ENCODE measurements at places on chromosomes 3 and 15.

- DNase-seq, result no peak
Observed at GRCh38 chr3:170429050-170429449, 10.4 kb downstream of the CLDN11 start.

DNA sequence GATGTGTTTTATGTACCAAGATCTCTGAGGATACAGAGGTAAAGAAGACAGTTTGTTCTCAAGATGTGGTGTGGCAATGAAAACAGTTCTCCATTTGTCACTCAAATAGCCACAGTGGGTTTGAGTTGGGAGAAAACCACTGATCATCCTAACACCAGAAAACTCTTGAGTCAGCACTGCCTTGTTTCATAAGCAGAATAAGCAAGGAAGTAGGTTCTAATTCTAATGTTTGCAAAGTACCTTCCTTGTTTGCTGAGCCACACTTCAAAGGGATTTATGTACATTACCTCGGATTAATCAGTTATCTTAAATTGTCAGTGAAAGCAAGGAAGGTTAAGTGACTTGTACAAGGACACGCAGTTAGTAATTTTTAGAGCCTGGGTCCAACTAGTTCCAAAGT, 107.8 kb upstream of the BOC start:
- no peak for DNase-seq

DNA sequence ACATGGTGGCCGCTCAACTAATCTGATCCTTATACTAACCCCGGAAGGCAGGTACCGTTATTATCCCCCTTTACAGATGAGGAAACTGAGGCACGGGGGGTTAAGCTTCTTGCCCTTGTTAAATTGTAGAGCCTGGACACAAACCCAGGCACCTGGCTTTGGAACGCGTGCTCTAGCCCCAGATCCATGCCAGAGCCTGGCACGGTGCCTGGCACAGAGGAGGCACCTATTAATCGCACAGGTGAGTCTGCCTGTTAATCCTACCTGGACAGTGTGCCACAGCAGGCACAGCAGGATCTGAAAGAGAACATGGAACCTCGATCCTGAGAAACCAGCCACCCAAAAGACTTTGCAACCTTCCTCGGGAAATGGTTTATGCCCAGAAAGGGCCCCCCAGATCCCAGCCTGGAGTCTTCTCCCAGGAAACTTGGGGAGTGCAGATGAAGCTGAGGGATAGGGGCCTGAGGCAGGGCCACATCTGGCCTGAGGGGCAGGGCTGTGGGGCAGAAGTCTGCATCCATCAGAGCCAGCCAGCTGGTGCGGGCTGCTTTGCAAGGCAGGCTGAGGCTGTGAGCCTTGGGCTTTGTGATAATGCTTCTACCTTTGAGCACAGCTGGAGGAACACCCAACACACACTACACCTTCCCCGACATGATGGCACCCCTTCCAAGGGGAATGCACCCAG, 55.3 kb upstream of the SLC6A1 start:
- DNase-seq, result no peak

DNA sequence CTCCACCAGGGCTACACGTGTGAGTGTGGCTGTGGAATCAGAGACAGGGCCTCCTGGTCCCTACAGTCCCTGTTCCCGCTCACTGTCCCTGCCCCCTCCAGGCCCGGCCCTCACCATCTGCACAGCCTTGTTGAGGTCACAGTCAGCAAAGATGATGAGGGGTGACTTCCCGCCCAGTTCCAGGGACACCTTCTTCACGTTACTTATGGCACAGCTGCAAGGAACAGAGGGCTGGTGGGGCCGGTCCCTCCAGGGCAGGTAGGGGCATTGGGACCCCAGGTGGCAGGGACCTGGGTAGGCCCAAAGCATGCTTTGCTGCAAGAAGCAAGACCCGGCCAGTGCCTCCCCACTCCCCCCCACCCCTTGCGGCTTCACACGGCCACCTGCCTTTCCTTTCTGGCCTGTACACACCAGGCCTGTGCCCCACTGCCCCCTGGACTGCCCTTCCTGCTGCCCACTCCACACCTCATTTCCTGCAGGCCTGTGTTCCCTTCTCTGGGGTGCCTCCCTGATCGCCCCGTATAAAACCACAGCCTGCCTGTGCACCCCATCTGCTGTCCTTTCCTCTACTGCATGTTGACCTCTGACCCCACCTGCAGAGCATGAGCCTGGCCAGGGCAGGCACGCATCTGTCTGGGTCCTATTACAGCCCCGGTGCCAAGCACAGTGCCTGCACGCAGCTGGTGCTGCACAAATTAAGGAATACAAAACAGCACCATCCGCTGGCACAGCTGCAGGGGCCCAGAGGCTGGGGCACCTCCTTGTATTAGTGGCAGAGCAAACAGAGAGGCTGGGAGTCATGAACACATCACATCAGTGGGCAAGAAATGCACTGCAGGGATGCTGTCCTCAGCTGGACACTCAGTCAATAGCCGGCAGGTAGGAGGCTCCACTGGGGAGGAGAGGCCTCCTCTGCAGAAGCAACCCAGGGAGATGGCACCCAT, 30.8 kb upstream of the SLC41A3 start:
- no peak for DNase-seq

DNA sequence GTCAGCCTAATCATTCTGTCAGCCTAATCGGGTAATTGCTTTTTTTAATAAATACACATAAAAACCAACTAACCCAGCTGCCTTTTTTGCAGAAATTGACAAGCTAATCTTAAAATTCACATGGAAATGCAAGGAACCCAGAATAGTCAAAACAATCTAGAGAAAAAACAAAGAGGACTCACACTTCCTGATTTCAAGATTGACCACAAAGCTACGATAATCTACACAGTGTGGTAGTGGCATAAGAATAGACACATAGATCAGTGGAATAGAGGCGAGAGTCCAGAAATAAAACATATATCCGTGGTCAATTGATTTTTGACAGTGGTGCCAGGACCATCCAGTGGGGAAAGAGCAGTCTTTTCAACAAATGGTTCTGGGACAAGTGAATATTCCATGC, 2.4 kb upstream of the C3orf20 start:
- DNase-seq, result no peak

- no peak for DNase-seq
Observed at GRCh38 chr3:15905041-15905440, 107.3 kb upstream of the ANKRD28 start.

GRCh38 chr3:72997421-72997961, 880 bp downstream of the PPP4R2 start:
- no peak for DNase-seq

DNA sequence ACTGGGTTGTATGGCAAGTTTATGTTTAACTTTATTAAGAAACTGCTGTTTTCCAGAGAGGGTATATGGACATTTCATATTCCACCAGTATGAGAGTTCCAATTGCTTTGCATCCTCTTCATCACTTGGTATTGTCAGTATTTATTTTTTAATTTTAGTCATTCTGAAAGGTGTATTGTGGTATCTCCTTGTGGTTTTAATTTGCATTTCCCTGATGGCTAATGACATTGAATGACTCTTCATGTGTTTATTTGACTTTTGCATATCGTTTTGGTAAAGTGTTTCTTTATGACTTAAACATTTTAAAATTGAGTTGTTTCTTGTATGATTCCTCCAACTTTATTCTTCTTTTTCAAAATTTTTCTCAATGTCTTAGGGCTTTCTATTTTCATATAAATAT, 44.4 kb downstream of the IL1RAP start:
- no peak for DNase-seq

GRCh38 chr3:124923833-124924232, 10.7 kb downstream of the MUC13 start:
- no peak for DNase-seq

DNA sequence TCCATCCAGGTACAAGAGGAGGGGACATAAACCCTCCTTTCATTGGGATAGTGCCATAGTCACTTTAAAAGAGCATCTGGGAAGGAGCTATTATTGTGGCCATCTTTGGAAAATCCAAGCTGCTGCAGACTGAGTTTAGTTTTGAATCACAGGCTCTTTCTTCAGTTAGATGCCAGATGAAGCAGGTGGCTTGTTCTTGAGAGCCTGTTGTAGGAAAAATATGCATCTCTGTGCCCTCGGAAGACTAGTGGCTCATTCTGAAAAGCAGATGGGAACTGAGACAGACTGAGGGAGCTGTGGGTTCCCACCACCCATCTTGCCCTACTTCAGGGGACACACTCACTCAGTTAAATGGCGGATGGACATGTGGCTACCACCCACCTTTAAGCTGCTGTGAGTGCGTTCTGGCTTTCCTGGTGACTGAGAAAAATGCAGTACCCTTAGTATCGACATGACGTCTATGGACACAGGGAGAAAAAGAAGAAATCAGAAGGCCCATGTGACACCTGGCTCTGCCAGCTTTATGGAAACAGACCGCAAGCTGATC, 50.2 kb downstream of the RARB start:
- DNase-seq, result no peak

DNA sequence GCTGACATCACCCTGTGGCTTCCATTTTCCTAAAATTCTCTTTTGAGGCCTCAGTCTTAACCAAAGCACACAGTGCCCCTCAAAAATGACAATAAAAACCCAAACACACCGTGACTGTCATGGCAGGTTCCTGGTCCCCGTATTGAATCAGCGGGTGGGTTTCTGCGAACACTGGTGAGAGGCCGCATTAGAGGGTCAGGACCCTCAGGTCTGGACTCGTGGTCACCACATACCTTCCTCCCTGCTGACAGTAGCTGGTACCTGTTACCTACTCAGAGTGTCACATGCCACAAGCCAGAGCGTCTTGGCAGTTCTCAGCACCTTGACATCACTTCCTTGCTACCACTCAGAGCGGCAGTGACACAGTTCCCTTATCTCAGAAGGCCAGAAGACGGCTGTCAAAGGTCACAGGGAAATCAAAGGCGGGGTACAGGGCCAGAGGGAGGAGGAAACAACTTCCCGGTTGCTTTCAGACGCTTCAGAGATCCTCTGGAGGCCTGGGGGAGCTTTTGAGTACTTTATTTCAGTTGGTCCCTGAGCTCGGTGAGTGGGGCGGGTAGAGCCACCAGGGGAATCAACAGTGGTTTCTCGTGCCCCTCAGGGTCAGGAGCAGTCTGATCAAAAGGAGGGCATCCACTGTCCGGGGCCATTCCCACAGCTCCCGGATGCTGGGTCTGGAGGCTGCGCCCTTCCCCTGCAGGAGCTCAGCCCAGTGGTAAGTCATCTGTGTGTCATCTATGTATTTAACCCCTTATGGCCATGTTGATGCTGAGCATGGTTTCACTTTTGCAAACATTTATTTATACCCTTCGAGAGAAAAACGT, at the start of the genes CCR5AS and CCRL2:
Gene CCR5AS, minus strand, starts transcription at position 279 of the 824 bp plus-strand sequence.
Gene CCRL2, plus strand, starts transcription at position 472 of the 824 bp plus-strand sequence. CDS start 821 bp downstream, outside the sequence.
- DNase-seq, result peak; percentile 22

DNA sequence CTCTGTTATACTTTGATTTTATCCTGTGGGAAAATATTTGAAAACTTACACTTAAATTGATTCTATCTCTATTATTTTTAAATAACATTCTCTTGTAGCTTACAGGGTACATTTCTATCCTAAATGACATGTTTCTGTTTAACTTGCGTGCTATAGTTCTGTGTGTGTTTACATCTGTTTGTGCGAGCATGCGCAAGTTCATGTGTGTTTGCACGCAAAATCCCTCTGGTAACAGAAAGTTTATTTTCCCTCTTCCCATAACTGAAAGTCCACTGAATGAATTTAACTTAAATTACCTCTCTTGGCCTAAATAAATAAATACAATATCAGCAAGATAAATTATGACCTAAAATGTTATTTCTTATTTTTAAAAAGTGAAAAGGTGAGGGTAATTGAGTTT, 117.3 kb upstream of the NEO1 start:
- DNase-seq, result no peak

GRCh38 chr15:89004726-89005030, 83.6 kb upstream of the ABHD2 start:
- DNase-seq, result no peak

DNA sequence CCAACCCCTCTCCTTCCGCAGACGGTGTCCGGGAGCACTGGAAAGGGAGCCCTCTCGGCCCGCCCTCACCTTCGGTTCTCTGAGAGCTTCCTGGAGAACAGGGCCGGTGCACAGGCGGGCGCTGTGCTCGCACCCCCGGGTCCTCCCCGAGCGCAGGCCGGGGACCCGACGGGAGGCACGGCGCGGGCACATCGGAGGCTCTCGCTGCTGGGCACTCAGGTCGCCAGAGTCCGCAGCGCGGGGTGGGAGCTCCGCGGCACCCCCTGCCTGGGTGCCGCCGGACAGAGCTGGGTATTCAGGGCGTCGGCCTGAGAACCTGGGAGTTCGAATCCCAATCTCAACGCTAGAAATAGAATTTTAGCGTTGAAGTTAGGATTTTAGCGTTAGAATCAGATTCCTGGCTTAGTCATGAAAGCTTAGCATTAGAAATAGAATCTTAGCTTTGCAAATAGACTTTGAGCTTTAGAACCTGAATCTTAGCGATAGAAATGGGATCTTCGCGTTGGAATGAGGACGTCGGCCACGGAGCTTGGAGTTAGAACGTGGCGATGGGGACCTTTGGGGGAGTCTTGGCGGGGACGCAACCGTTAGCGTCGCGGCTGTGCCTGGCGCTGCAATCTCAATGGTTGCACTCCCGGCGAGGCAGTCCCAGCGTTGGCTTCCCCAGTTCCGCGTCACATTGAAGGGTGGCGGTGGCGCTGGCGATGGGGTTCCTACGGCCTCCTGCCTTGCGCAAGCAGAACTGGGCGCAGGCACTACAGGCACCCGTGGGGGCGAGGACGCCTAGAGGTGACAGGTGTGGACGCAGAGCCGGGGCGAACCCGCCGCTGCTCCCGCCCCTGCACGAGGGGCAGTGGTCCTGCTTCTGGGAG, 549 bp downstream of the TRH start:
- DNase-seq, result no peak

GRCh38 chr3:30832961-30833575, 61.4 kb downstream of the GADL1 start:
- DNase-seq, result no peak

DNA sequence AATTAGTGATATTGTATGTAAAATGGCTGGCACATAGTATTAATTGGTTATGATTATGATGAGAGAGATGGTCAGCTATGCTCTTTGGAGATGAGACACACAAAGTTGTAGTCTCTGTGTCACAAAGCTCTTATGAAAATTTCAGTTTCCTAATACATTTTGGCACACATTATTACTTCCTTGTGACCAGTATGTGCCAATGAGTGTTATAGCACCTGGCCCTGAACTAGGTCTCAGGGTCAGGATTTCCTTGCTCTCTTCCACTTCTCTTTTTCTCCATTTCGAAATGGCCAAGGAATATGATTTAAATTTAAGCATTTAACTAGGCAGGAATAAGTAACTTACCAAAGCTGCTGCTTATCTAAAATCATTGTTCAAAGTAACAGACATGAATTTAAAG, 28.0 kb downstream of the TIPARP start:
- no peak for DNase-seq

DNA sequence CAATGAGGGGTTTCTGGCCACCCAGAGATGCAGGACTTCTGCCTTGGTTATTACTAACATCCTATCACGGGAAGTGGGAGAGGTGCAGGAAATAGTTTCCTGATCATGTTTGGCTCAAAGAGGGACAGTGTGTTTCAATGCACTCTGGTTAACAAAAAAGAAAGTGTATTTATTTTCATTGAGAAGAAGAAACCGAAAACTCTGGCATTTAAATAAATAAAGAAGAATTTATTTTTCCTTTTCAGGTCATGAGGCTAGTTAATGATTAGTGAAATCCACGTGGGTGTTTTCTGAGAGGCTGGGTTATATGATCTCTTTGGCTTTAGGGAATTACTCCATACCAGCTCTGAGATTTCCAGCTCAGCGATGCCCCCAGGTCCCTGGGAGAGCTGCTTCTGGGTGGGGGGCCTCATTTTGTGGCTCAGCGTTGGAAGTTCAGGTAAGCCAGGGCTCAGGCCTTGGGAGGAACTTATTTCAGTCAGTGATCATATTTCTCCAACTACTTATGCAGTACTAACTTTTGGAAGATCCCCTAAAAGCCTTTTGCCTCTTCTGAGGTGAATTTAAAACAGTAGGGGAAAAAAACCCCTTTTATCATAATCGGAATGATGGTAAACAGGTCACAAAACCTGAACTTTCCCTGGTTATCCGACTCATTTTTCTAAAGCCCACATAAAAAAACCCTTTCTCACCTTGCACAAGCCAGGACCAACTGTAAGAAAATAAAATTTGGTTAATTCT, at the start of gene PLA1A:
Gene PLA1A, plus strand, starts transcription at position 338 of the 741 bp plus-strand sequence. Its CDS starts 29 bp downstream, at position 367.
- no peak for DNase-seq

Measured in forelimb muscle (tissue), 1 donor.